ENCODE measurements at places on chromosomes 3 and 15.
A peak's percentile ranks its signal among the peaks of the same experiment; 100 is the strongest.

GRCh38 chr15:73682600-73683090 is 1.5 kb upstream of the CD276 start:
- no peak overlapping the region for H3K4me3 ChIP-seq
- H3K27me3 ChIP-seq: peaks cover 43% of the 10 kb centered on the region
- no peak for DNase-seq
- H3K4me1 ChIP-seq: peaks cover 34% of the 10 kb centered on the region
- no peak overlapping the region for H3K27ac ChIP-seq

DNA sequence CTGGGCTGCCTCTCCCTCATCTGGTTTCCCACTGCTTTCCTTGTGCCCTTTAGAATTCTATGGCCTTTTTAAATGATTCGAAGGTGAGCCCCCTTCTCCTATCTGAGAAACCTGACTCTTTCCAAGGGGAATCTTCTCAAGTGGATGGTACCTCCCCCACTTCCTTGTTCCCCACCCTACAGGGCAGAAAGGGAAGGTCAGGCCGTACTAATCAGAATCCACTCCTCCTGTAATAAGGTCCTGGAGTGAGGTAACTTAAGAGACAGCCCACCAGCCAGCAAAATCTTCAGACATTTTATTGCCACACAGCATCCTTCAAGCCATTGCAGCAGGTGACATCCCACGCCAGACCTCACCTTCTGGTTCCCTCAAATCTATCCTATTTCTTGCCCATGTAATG is 84.5 kb downstream of the MINAR1 start:
- no peaks in the 10 kb centered on the region for H3K27me3 ChIP-seq
- no peaks in the 10 kb centered on the region for H3K4me1 ChIP-seq
- H3K27ac ChIP-seq: no peak overlapping the region
- H3K4me3 ChIP-seq: no peak overlapping the region
- H3K36me3 ChIP-seq: no peaks in the 10 kb centered on the region
- DNase-seq: no peak

- no peak for DNase-seq
- peaks cover 96% of the 10 kb centered on the region for H3K36me3 ChIP-seq
- H3K27ac ChIP-seq: peak overlapping the region; percentile 63
- H3K4me1 ChIP-seq: peaks cover 10% of the 10 kb centered on the region
Observed at GRCh38 chr3:15439476-15439875, 12.1 kb downstream of the EAF1 start.

- no peaks in the 10 kb centered on the region for H3K27me3 ChIP-seq
- no peaks in the 10 kb centered on the region for H3K36me3 ChIP-seq
- no peak overlapping the region for H3K4me3 ChIP-seq
Observed at GRCh38 chr15:87211547-87211946, 1045.0 kb downstream of the NTRK3 start.

DNA sequence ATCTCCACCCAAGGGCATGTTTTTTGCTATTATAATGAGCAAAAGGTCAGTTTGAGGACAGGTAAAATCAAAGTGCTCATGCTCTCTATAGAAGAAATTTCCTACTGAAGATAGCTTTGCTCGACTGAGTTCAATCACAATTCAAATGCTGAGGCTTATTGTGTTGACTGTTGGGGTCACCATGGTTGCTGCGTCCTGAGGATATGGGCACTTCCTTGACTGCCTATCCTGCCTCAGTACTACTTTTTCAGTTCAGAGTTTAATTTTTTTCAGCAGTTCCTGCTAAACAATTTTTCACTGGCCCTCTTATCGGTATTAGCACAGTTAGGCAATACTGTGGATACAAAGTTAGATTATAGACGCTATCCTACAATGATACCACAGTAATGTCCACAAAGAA is 3.8 kb upstream of the CMTM6 start:
- H3K4me1 ChIP-seq: no peaks in the 10 kb centered on the region
- H3K4me3 ChIP-seq: no peak overlapping the region
- no peaks in the 10 kb centered on the region for H3K27me3 ChIP-seq

- no peaks in the 10 kb centered on the region for H3K27me3 ChIP-seq
- no peak overlapping the region for H3K27ac ChIP-seq
- H3K36me3 ChIP-seq: no peaks in the 10 kb centered on the region
- no peak for DNase-seq
- no peaks in the 10 kb centered on the region for H3K4me1 ChIP-seq
Observed at GRCh38 chr15:28895146-28895545, 9.4 kb downstream of the APBA2 start.

GRCh38 chr3:157063926-157064325 is 96.0 kb downstream of the CCNL1 start:
- no peaks in the 10 kb centered on the region for H3K36me3 ChIP-seq
- H3K27ac ChIP-seq: no peak overlapping the region
- H3K4me1 ChIP-seq: no peaks in the 10 kb centered on the region
- DNase-seq: no peak
- H3K27me3 ChIP-seq: no peaks in the 10 kb centered on the region
- no peak overlapping the region for H3K4me3 ChIP-seq

DNA sequence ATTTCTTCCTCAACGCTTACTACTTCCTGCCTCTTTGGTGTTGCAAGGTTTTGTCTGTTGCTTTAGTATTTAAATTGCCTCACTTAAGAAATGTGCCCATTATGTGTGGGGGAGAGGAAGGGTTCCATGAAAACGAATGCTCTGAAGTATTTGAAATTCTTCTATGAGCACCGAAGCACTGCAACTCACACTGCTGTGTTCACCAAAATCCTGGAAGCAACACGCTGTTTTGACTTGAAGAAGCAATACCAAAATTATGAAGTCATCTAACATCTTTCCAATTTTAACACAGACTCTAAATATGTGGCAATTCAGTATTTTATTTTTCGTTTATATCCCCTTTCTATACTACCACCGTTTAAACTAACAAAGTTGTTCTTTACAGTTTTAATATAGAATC is 101.5 kb downstream of the RBMS3 start:
- DNase-seq: no peak
- no peaks in the 10 kb centered on the region for H3K27me3 ChIP-seq
- no peak overlapping the region for H3K27ac ChIP-seq
- no peaks in the 10 kb centered on the region for H3K36me3 ChIP-seq

DNA sequence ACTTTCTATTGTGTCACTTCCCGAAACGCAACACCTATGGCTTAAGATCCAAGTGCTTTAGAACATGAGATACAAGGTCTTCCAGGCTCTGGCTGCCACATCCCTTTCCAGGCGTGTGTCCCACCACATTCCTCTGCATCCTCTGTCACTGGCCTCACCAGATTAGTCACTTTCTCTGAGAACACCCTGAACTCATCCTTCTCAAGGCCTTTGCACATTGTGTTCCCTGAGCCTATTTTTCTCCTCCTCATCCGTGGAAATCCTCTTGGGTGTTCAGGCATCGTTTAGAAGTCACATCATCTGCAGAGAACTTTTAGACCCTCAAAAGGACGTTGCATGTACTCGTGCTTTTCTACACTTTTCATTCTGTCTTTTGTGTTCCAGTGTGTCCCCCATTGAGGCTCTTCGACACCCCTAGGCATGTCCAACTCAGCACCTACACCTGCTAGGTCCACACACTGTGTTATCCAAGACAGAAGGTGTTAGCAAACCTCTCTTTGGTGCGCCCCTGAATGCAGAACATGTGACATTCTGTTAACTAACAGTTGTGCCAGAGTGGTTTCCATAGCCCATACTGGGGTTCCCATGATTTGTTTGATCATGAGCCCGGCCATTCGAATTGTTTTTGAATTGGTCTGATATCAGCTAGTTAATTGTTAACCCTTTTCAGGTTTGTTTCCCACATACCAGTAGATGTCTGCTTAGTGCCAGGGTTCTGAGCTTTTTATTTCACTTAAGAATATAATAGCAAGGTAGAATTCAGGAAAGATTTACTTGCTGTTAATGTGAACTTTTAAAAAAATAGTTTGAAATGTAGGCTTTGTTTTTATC is 67.2 kb downstream of the LPP start:
- H3K27ac ChIP-seq: no peak overlapping the region
- no peak overlapping the region for H3K4me3 ChIP-seq
- H3K27me3 ChIP-seq: no peaks in the 10 kb centered on the region
- DNase-seq: no peak

GRCh38 chr3:38002291-38002876 is 11.8 kb downstream of the VILL start:
- peaks cover 13% of the 10 kb centered on the region for H3K4me1 ChIP-seq
- H3K36me3 ChIP-seq: peaks cover 58% of the 10 kb centered on the region
- no peaks in the 10 kb centered on the region for H3K27me3 ChIP-seq
- no peak overlapping the region for H3K27ac ChIP-seq

DNA sequence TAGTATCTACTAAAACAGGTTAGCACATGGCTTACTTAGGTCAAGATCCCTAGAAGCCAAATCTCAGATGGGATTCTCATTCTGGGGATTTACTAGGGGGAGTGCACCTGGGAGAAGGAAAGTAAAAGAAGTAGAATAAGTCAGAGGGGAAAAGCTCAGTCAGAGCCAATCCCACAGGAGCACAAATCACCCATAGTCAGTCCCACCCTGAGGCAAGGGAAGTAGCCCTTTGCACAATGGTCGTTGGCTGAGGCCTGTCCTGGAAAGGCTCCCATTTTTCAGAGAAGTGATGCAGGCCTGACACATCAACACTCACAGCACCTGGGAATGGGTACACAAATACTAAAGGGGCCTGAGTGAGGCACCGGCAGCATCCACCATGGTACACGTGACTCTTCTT is 39.8 kb downstream of the SST start:
- no peaks in the 10 kb centered on the region for H3K4me1 ChIP-seq
- H3K27me3 ChIP-seq: no peaks in the 10 kb centered on the region
- H3K36me3 ChIP-seq: no peaks in the 10 kb centered on the region
- no peak overlapping the region for H3K27ac ChIP-seq
- no peak overlapping the region for H3K4me3 ChIP-seq
- no peak for DNase-seq

DNA sequence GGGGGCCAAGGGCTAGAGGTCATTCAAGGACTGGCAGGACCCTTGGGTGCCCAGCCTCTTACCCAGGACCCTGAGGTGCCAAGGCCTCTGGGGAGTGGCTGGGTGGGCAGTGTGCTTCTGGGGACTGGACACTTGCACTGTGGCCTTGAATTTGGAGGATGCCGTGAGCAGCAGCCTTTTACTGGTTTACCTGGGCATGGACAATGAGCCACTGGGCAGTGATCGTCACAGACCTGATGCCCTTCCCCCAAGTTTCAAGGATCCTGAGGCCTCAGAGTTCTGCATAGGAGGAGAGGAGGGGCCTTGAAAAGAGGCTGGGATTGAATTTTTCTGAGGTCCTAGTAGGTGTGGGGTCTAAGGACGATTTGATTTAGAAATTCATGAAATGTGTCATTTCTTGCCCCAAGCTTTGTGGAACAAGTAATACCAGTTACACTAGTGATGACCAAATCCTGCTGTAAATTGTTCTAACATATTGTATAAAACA is 146.1 kb upstream of the TPM1 start:
- peaks cover 27% of the 10 kb centered on the region for H3K4me1 ChIP-seq
- no peaks in the 10 kb centered on the region for H3K36me3 ChIP-seq
- no peak overlapping the region for H3K4me3 ChIP-seq
- H3K27ac ChIP-seq: peak overlapping the region; percentile 69
- no peak for DNase-seq
